ENCODE measurements at places on chromosomes 13 and 19.
A peak's percentile ranks its signal among the peaks of the same experiment; 100 is the strongest.

- DNase-seq, result no peak
- no peaks in the 10 kb centered on the region for H3K27me3 ChIP-seq
- no peak overlapping the region for H3K27ac ChIP-seq
- peaks cover 15% of the 10 kb centered on the region for H3K4me1 ChIP-seq
- no peaks in the 10 kb centered on the region for H3K36me3 ChIP-seq
Measured at GRCh38 chr13:50441130-50441529, 402.4 kb downstream of the DLEU7 start.

GRCh38 chr13:101626925-101627555, 174.6 kb downstream of the ITGBL1 start:
- H3K4me3 ChIP-seq, result no peak overlapping the region
- H3K4me1 ChIP-seq, result peaks cover 16% of the 10 kb centered on the region
- H3K27ac ChIP-seq, result no peak overlapping the region
- no peaks in the 10 kb centered on the region for H3K36me3 ChIP-seq

DNA sequence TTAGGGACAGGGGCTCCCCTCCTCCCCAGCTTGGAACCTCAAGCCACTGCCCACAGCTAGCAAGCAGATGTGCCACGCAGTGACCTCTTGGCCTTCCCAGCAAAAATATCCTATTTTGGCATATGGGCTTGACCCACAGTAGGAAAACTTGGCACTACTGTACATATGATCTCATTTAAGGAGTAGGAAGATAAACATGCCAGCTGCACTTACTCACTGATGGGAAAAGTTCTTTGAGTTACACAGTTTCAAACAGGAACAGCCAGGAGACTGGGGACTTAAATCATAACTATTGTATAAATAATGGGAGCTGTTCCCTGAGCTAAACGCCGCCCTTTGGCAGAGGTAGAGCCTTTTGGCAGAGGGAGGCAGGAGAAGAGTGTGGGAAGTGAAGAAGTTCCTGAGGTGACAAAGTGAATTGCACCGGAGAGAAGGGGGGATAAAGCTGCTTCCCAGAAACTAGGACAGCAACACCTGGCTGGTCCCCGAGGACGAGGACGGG, 6.1 kb downstream of the SACS start:
- DNase-seq, result no peak
- peaks cover 3% of the 10 kb centered on the region for H3K27me3 ChIP-seq
- no peak overlapping the region for H3K27ac ChIP-seq
- H3K4me3 ChIP-seq, result peak overlapping the region; percentile 19
- H3K4me1 ChIP-seq, result peaks cover 30% of the 10 kb centered on the region

- H3K4me3 ChIP-seq, result no peak overlapping the region
- no peaks in the 10 kb centered on the region for H3K36me3 ChIP-seq
- H3K27ac ChIP-seq, result no peak overlapping the region
- DNase-seq, result no peak
Measured at GRCh38 chr13:38381890-38382289, 32.2 kb downstream of the UFM1 start.

All from type B pancreatic cell (in vitro differentiated cells).